ENCODE measurements at places on chromosomes 12 and 14. TPM values are rescaled to one million over a fixed set of nuclear protein-coding genes. Genes with fewer than 3 reads are reported as not detected.

- DNase-seq: peak; percentile 68
Observed at GRCh38 chr12:132414634-132415326, 75.2 kb upstream of the FBRSL1 start.

- DNase-seq: no peak
Observed at GRCh38 chr12:106130474-106131113, 8.2 kb downstream of the NUAK1 start.

- no peak for DNase-seq
Observed at GRCh38 chr12:25074954-25075353, 120.0 kb downstream of the DNAI7 start.

DNA sequence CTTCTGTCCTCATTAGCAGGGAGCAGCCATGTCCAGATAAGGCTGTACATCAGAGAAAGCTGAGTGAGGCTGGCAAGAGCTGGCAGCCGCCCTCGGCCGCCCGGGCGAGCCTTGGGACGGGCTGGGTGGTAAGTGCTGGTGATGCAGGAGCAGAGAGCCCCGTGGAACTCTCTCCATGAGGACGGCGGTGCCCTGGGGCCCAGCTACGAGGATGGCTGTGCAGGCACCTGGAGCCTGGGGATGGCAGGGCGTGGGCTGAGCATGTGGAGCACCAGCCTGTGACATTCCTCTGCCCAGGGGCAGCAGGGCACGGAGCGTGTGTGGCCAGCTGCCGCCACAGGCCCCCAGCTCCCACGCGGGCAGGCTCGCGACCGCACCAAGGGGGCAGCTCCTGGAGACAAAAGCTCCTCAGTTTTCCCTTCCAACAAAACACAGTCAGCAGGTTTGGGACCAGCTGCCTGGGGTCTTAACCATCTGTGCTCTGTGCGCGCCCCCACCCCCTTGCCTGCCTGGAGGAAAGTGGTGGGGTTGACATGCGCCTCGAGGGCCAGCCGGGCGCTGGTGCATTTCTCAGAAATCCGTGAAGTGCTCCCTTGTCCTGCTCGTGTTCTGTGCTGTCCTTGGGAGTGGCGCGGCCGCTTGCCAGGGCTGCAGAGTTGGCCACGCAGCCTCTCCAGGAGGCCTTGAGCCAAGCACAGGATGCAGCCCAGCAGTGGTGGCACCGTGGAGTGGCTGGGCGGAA, 21.4 kb downstream of the PACS2 start:
- DNase-seq: no peak

- DNase-seq: no peak
Observed at GRCh38 chr14:76950055-76951020, 78.2 kb downstream of the IRF2BPL start.

DNA sequence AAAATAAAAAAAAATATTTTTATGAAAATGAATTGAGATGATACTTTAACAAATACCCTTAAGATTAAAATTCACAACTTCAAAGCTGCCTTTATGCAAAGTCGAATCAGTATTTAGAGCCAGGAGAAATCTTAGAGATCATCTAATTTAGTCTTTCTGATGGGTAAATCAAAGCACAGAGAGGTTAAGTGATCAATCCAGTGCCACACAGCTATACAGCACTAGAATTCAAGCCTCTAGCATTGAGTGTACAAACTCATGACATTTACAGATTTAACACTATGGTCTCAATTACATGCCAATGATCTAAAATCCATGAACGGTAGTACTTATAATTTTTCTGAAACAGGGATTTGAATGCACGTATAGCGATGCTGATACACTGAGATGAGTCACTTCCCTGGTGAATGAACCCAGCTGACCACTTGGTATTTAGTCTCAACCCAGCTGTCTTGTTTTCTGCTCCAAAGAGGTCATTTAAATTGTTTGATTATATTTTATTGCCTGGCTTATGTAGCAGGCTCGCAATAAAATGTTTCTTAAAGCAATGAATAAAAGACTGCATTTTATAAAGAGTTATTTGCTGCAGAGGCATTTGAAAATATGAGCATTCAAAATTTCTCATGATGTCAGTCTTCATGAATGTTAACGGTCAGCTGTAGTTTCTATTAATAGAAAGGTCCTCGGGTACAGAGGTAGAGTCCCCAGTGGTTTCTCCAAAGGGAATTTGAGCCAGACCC, 152.4 kb upstream of the PRICKLE1 start:
- peak; percentile 75 for DNase-seq

DNA sequence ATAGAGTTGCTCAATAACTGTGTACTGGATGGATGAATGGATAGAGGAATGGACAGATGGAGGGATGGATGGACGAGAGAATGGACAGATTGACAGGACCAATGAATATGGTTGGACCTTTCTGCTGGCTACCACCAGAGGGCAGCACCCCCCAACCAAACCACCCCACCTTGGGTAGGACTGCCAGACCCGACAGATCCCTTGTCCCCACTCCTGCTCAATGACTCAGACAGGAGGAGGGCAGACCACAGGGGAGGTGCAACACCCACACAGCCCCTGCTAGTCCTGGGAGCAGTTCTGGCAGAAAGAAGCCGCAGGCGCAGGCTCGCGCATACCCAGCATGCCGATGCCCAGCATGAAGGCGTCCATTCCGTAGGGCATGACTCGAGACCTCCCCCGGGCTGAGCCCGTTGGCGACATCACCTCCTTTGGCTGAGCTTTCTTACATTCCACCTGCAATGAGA, 12.4 kb downstream of the MSI1 start:
- DNase-seq: peak; percentile 96

GRCh38 chr14:34911209-34912150, 36.3 kb upstream of the BAZ1A start:
- DNase-seq: peak; percentile 6

GRCh38 chr12:89862511-89863445, 154.1 kb upstream of the ATP2B1 start:
- DNase-seq: no peak

DNA sequence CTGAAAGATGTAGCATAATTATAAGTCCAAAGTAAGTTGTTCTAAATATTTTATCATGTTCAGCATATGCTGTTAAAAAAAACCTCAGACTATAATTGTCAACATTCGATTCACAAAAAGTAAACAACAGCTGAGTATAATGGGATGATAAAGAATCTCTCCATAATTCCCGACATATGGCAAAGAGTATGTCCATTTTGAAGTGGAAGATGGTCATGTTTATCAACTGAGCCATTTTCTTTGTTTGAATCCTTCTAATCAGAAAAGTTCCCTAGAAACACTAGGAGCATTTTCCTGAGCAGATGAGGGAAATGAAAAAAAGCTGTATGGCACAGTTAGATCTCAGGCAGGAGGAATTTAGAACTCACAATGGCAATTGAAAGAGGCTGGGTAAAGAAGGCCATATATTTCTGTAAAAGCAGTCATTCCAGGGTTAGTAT, 192.1 kb upstream of the AMIGO2 start:
- DNase-seq: no peak

DNA sequence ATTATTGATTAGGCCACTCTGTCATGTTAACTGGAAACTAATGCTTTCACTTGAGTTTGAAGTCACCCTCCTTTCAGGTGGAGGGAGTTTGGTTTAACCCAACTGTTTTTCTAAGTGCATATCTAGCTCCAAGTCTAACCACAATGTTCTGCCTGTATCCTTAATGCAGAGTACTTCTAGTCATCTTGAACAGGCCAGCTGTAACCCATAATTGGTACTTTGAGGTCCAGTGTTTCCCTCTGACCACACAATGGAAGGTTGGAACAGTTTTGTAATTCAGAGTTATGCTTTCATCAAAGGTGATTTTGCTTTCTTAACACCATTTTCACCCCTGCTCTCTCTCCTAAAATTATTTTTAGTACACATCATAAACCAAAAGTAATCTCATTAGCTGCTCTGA, 237.2 kb upstream of the DCN start:
- no peak for DNase-seq

- DNase-seq: no peak
Observed at GRCh38 chr14:88326352-88327103, 3.5 kb upstream of the KCNK10 start.

GRCh38 chr12:47314996-47315395, 235.2 kb upstream of the AMIGO2 start:
- DNase-seq: no peak

DNA sequence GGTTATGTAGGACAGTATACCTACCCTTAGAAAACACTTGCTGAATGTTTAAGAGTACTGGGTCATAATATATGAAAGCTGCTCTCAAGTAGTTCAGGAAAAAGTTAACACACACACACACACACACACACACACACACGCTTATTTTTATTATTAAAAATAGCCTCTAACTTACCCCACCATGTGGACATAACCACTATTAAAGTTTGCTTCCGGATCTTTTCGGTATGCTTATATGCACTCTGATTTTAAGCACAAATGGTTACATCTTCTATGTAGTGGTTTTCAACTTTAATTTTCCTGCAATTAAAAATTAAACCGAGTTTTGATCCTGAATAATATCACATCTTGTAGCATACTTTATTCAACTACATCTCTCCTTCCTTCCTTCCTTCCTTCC, 84.9 kb upstream of the TRAF3 start:
- DNase-seq: no peak

DNA sequence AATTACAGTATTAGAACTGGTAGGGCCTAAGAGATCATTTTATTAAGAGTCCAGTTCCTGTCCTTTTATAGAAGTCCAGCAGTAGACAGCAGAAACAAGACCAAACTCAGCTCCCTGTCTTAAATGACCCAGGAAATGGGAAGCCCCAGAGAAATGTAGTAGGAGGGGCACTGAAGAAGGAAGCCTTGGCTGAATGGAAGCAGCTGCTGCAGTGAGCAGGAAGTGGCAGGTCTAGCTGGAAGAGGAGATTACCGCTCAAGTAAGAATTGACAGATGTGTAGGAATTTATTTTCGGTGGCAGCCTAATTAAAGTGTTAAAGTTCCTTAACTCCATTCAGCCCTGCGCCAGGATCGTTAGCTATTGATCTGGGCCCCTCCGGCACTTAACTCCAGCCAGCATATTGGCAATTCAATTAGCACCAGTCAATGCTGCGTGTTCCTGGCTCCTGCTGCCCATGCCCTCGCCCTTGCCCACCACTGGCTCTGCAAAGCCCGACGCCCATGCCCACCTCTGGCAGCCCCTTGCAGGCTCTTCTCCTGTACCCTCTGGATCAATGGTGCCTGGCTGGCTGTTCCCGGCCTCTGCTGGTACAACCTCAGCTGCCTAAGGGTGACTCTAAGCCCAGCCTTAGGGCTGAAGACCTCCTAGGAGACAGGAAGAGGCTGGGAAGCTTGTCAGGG, 21.1 kb downstream of the ZFHX2 start:
- DNase-seq: no peak

- no peak for DNase-seq
Observed at GRCh38 chr12:123384318-123384993, 524 bp downstream of the KMT5A start.

GRCh38 chr14:64673748-64674147, 30.5 kb upstream of the PLEKHG3 start:
- DNase-seq: peak; percentile 76

DNA sequence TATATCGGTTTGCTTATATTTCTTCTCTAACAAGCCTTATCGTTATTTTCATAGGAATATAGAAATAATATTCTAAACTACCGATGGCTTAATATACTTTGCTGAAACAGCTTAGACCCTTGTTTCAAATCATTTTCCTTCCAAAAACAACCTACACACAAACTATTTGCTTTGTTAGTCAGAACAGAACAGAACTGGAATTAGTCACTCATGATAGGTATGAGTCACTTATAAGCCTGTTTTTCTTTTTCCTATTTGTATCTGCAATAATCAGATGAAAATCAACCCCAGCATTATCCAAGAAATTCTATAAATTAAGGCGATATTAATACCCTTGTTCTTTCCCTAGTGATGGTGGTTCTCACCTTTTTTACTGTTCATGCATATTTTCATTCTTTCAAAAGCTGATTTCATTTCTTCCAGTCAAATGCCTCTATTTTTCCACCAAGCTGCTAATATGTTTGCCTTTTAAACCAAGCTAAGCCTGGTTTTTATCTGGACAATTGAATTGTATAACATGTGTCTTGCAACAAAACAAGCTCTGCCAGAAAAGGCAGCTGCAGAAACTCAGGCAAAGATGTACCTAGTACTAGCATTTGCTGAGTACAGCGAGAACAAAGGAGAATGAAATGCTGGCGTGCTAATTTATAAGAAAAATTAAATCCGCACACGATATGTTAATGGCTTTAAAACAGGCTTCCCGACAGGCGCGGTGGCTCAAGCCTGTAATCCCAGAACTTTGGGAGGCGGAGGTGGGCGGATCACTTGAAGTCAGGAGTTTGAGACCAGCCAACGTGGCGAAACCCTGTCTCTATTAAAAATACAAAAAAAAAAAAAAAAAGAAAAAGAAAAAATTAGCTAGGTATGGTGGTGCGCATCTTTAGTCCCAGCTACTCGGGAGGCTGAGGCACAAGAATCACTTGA, 1418.2 kb downstream of the AACS start:
- DNase-seq: peak; percentile 41

GRCh38 chr14:70893858-70894291, 13.4 kb upstream of the PCNX1 start:
- no peak for DNase-seq

DNA sequence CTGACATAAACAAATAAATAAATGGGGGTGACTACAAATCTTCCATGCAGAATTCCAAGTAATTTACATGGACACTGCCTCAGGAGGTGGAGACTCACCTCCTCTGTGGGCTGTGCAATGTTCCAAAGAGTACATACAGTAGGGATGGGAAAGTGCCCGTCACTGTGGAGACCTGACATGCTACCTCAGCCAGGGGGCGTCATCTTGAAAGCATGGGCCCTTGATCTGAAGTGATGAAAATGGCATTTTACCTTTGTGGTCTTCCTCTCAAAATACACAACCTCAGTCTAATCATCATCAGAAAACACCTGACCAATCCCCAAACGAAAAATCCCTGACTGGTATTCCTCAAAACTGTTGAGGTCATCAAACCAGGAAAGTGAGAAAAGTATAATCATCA, 48.4 kb downstream of the ANAPC7 start:
- no peak for DNase-seq

PRIMA1 gene
- total RNA-seq: not detected

IQSEC3 gene
- not detected for total RNA-seq

CLEC2D gene
- total RNA-seq: 0.62 TPM

TMEM132D gene
- total RNA-seq: not detected

BRI3BP gene
- 14.4 TPM for total RNA-seq

MLXIP gene
- 5.4 TPM for total RNA-seq

FAIM2 gene
- not detected for total RNA-seq

MUCL1 gene
- total RNA-seq: not detected

XRCC3 gene
- total RNA-seq: 24.4 TPM

LALBA gene
- not detected for total RNA-seq

CBLN3 gene
- not detected for total RNA-seq

GPRC5A gene
- 53.5 TPM for total RNA-seq

AKAP3 gene
- total RNA-seq: 0.14 TPM

FGF23 gene
- total RNA-seq: not detected

FOXG1 gene
- total RNA-seq: 0.29 TPM

MMP17 gene
- 5.7 TPM for total RNA-seq
